ENCODE measurements at places on chromosomes 1 and 21.
A peak's percentile ranks its signal among the peaks of the same experiment; 100 is the strongest.

DNA sequence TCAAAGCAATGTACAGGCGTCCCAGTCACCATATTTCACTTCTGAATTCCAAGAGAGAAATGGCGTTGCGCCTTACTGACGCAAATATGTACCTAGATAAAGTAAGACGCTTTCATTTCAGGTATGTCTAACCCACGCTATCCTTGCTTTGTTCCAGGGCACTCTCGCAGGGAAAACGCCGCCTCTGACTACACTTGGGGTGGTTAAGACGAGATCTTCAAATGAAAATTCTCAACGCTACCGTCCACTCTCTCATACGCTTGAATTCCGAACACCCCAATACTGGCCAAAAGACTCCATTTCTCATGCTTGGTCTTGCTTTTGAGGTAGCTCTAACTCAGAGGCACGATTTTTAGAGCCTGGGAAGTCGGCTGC lies 736 bp upstream of the ZMPSTE24 start:
- DNase-seq, result peak; percentile 6

DNA sequence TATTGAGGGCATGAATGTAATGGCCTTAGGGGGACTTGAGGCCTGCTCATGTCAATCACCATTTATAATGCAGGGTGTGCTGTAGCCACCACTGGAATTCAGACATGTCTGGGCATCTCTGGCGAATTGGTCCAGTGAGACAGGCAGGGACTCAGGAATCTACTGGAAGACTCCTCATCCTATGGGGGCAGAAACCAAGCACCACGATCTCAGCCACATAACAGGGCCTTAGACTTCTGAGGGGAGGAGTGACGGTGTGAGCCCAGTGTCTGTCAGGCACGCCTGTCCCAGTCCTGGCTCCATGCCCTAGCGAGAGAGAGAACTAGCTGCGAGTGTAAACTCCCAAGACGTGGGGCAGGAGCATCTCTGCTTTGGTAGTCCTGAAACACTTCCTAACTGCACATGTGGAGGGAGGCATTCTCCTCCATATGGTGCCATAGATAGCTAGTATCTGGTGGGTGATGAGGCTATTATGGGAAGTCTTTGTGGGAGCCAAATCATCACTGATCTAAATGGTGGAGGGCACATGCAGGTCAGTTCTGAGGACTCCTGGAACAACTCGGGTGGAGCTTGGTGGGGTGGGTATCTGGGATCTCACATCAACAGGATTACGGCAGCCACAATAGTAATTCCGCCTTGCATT lies 29.8 kb upstream of the KIAA0040 start:
- DNase-seq, result no peak

DNA sequence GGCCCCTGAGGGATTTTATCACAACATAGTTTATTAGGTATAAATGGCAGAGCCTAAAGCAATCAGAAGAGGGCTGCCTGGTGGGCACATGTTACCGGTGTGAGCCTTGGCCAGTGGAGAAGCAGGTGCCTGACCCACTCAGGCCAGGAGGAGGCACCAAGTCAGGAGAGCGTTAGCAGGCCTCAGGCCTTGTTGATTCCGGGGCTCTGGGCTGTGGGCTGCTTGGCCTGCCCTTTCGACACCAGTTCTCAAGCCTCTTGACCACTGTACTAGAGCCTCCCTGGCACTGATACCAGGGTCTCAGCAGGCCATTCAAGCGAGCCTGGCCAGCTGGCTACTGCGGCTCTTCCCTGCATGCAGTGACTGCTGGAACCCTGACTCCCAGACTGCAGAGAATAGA lies 20.8 kb downstream of the CLDN14 start:
- DNase-seq, result no peak

DNA sequence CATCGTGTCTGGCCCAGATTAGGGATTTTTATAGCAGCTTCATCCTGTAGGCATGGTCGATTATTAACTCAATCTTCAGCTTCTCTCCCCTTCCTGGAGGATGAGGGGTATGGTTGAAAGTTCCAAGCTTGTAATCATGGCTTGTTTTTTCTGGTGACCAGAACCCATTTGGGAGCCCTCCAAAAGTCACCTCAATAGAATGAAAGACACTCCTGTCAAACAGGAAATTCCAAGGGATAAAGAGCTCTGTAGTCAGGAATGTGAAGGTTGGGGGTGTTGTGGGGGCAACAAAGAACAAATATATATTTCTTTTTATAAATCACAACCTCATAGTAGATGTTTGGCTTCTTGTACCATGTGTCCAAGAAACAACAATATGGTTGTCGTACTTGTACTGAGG lies 212.7 kb upstream of the ESRRG start:
- DNase-seq, result no peak

DNA sequence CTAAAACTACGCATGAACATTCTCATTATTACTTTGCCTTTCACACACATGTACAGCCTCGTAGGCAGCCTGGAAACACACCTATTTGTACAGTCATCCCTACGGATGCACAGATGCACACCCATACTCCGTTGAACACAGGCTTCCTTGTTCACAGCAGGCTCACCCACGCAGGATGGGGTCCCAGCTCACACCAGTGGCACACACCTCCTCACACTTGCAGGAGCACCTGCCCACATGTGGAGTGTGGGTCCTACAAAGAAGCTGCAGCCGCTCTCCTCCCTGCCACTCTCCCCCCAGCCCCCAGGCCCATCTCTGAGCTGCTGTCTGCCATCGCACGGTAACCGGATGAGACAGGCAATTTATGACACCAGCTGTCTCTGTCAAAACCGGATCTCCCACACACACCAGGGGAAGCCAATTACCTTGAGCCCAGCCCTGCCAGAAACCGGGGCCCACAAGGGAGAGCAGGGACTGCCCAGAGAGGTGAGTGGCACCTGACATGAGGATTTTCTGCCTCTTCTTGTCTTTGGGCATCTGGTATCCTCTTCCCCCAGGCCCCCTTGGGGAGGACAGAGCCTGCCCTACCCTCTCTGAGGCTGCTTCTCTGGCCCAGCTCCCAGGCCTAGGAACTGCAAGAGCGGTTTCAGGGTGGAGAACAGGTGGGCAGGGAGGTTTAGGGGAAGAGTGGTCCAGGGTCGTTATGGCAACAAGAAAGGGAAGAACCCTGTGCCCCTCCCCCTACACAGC lies 175.4 kb downstream of the IGSF21 start:
- no peak for DNase-seq

- no peak for DNase-seq
These were observed 13.0 kb upstream of the KLHDC8A start for GRCh38 chr1:205369701-205370123.

DNA sequence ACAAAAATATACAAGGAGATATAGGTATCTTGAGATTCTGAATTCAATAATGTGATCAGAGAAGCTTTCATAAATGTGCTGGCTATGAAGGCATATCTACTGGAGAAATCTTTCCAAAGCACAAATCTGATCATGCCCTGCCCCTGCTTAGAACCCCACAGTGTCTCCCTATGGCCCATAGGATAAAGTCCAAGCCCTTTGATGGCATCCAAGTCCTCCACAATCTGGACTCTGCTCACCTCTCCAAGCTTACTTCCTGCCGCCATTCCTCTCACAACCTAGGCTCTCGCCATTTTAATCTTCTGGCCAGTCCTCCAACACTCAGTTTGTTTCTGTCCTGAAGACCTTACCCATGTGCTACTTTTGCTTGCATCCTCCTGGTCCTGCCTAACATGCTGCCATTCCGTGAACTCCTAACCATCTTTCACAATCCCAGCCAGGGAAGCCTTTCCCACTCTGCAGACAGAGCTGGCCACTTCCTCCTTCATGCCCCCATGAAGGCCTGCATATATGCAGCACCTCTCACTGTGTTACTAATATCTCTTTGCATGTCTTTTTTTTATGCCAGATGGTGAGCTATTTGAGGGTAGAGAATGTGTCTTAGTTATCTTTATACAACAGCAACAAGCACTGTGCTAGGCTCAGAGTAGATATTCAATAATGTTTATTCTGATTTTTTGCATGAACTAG lies 5.6 kb upstream of the ATP1A1 start:
- no peak for DNase-seq

DNA sequence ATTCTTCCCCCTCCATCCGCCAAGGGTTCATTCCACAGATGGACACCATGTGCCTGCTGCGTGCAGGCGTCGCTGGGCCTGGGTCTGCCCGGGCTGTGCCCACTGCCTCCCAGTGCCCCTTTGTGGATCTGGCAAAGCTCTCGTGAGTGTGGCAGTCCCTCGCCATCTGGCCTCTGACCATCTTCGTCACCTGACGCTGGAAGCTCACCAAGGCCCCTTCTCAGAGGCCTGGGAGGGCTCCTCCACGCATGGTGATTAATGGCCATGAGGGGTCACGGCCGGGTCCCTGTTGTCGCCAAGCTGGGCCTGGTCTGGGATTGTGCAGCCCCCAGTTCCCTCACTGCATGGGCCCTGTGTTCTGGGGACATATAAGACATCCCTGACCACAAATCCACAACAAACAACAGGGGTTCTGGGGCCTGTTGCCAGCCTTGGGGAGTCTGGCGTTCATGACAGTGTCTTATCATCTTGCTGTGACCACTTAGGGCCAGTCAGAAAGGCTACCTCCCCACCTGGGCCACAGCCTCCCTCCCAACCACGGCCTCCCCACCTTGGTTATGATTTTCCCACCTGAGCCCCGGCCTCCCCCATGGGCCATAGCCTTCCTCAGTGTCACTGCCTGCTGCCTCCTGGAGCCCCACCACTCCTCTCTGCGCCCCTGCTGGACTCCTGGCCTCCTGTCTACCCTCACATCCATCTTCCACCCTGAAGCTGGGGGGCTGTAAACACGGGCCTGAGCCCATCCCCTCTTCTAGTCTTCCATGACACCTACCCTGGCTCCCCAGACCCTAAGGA lies 27.9 kb downstream of the SLC45A1 start:
- DNase-seq, result no peak

DNA sequence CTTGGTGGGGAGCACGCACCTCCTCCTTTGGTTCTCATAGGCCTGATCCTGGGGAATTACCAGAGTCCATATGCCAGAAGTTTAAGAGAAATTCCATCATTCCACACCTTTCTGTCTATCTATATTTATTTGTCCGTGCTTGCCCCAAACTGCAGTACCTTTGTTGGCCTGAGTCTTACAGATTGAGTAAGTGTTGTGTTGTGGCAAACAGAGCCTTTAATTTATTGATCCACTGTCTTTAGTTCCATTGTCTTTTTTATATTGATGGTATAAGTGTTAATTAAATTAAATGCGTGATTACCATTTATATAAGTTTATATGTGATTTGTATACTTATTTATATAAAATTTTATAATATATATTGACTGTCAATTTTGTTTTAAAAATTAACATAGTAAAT lies 4.9 kb downstream of the SH3BGR start:
- DNase-seq, result no peak

- no peak for DNase-seq
These were observed 59.2 kb downstream of the TLR5 start for GRCh38 chr1:223083831-223084230.

DNA sequence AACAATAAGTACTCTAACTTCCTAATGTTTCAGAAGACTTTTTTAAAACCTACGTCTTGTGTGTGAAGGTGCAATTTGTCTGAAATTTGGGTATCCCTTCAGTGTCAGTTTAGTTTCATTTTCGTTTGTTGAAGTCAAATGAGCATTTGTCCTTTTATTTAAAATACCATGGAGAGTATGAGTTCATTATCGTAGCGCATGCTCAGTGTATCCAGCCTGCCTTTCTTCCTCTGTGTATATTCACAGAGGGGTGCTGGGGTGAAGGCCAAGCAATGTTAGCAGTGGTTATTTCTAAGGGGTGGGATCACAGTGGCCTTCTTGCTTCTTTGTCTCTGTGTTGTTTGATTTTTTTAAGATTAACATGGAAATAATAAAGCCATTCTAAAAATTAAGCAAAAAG lies 43.2 kb downstream of the CNN3 start:
- DNase-seq, result no peak

DNA sequence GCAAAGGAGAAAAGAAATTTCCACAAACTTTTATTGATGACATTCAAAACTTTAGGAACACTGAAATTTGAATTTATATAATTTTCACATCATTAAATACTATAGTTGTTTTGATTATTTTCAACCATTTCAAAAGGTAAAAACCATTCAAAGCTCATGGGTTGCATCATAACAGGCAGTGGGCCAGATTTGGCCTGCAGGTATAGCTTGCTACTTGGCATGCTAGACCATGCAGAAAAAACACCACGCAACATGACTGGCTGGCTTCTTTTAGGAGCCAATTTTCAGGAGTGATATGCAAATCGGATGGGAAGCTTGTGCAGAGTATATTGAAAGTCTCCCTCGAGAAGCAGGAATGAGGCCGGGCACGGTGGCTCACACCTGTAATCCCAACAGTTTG lies 144.8 kb downstream of the GLUL start:
- no peak for DNase-seq

- DNase-seq, result no peak
These were observed 581 bp downstream of the ETV3 start for GRCh38 chr1:157137408-157138219.

GRCh38 chr1:199837321-199837720 lies 190.2 kb upstream of the NR5A2 start:
- no peak for DNase-seq

DNA sequence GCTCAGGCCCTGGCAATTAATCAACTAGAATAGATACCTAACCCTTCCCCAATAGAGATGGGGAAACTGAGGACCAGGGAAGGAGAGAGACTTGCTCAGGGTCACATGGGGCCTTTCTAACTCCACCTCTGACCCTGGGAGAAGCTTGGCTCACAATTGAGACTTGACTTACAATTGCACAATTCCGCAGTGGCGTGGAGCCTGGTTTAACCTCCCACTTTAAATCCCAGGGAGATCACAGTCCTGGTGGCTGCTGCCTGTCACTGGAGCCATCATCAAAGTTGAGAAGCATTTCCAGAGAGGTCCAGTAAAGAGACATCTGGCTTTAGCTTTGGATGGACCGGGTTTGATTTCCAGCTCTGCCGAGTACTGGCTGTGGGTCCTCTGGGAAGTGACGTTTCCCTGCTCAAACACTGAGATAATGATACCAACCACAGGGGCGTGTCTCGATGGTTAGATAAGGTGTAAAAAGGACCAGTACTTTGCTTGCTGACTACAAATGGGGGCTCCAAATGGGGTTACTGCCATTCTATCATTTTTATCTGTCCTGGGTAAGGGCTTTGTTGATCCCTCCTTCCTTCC lies 39.3 kb downstream of the TRIM62 start:
- DNase-seq, result no peak

GRCh38 chr1:108843390-108844137 lies 13.3 kb downstream of the AKNAD1 start:
- no peak for DNase-seq

- DNase-seq, result no peak
These were observed 310.9 kb downstream of the SIPA1L2 start for GRCh38 chr1:232319072-232319471.
